Right cardiac atrium (tissue), 5 donors: ENCODE measurements at places on chromosomes 11 and 22.

DNA sequence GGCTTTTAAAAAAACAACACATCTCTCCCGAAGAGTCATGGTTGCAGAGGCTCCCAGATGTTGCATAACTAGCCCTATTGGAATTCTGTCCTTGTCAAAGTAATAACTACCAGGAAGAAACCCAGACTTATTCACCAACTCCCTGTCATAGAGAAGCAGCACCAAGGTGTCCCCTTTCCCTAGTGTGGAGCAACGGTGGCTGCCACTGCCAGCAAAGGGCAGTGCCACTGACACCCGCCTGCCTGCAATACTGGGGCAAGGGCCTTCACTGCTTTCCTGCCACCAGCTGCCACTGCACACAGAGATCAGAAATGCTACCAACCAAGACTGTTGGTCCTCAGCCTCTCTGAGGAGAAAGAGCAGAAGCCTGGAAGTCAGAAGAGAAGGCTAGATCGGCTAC is 27.3 kb downstream of the NAP1L4 start:
- no peak for DNase-seq

GRCh38 chr22:48097723-48098122 is 1335.3 kb downstream of the TBC1D22A start:
- no peak for DNase-seq

GRCh38 chr11:104120493-104121137 is 43.3 kb downstream of the PDGFD start:
- no peak for DNase-seq

DNA sequence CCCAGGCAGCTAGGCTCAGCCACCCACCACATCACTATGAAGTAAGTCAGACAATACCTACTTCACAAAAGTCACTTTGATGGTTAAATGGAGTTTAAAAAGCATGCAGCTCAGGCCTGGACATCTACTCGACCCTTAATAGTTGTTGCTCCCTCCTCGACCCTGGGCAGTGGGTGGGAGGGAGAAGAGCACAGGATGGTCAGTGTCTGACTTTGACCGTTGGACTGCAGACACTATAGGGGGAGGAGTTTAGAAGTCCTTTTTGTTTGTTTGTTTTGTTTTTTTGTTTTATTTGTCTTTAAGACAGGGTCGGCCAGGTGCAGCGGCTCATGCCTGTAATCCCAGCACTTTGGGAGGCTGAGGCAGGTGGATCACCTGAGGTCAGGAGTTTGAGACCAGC is 38.6 kb upstream of the XBP1 start:
- no peak for DNase-seq

DNA sequence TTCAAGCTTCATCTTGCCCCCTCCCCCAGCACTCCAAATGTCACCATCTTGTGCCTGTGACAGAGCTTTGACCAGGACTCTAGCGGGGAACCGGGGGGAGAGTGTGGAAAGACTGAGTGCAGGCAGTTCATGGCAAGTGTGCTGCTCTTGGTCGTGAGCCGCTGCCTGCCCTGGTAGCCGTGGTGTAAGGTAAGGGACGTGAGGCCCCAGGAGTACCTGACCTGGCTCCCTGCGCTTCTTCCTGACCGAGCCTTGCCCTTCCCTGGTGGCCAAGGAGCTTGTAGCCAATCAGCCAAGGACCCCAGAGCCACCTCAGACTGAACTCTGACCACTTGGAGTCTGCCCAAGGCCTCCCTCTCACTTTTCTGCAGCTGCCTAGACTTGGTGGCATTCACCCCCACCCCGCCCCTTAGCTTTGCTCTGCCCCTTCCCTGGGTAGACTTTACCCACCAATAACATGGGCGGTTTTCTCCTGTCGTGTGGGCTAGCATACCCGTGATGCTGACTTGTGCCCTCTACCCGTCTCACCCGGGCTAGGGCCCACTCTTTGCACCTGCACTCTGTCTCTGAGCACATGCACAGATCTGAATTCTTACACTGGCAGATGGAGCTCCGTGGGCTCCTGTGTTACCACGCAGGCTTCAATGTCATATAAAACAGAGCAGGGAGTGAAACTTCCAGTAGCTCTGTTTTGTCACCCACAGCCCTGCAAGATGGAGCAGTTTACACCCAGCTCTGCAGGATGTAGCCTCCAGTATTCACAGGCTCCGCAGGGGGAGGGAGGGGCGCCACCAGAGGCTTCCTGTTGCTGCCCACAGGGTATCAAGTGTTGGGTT is 1.5 kb downstream of the DGKZ start:
- no peak for DNase-seq
